ENCODE measurements at places on chromosomes 2 and 18. TPM values are rescaled to one million over a fixed set of nuclear protein-coding genes. Genes with fewer than 3 reads are reported as not detected.

ING5 gene
- 65.1 TPM for total RNA-seq

- DNase-seq: no peak
Measured at GRCh38 chr18:13836559-13836958, 12.6 kb downstream of the MC5R start.

SLC16A14 gene
- total RNA-seq: 0.41 TPM

DNA sequence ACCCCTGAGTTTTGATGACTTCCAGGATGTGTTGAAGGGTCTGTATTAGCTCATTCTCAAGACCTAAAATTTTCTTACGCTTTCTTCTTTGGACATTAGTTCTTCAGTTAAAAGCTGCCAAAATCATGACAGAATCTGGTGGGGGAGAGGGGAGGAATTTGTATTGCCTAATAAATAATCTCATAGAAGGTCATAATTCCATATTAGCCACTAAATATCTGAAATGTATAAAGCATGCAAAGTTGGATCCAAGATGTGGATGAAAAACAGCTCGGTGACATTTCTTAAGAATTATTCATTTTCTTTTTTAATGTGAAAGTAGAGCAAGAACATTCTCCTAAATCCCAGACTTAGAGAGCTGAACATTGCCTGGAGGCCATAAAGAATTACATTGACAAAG is 120.1 kb downstream of the MMADHC start:
- DNase-seq: no peak

- peak; percentile 74 for DNase-seq
Measured at GRCh38 chr2:26745609-26746327, 18.3 kb upstream of the SLC35F6 start.
